ENCODE measurements at places on chromosomes 16 and 17. TPM values are rescaled to one million over a fixed set of nuclear protein-coding genes. Genes with fewer than 3 reads are reported as not detected.

Gene NOD2
- total RNA-seq: 0.57 TPM

DNA sequence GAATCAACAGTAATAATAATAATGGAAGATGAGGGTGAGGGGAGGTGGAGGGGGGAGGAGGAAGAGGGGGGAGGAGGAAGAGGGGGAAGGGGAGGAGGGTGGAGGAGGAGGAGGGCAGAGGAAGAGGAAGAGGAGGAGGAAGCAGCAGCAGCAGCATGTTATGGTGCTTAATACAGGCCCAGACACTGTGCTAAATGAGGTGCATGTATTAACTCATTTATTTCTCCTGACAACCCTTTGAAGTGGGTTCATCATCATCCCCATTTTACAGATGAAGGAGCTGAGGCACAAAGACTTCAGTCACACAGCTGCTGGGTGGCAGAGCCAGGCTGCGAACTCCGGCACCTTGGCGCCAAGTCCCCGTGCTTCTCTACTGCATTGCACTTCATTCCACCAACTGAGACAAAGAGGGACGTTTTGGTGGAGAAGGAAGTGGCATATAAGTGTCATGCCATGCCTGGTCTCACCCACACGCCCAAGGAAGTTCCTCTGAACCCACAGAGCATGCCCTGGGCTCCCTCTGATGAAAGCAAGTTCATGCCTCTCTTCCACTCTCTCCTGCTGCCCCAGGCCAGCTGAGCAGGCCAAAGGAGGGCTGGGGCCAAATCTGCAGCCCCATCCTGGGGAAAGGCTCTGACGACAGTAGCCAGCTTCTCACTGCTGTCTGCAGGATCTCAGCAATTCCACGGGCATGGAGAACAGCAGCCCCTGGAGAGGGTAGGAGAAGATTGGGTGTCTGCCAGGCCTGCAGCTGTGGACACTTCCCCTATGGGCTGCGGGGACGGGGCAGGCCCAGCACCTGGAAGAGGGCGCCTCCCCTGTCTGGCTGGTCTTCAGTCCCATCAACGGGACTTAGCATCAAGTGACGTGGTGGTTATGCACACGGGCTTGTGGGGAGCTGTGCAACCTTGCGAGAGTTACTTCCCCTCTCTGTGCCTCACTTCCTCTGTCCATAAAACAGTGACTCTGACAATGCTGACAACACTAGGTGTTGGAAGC is 21.8 kb downstream of the XYLT1 start:
- H3K4me3 ChIP-seq: no peak overlapping the region
- DNase-seq: no peak
- H3K4me1 ChIP-seq: peaks cover 17% of the 10 kb centered on the region
- no peaks in the 10 kb centered on the region for H3K36me3 ChIP-seq

- no peaks in the 10 kb centered on the region for H3K36me3 ChIP-seq
- no peaks in the 10 kb centered on the region for H3K27me3 ChIP-seq
- H3K4me3 ChIP-seq: peak overlapping the region; percentile 97
- H3K4me1 ChIP-seq: peaks cover 15% of the 10 kb centered on the region
- peak overlapping the region; percentile 97 for H3K27ac ChIP-seq
Measured at GRCh38 chr17:47099987-47100711, 88.9 kb downstream of the CDC27 start.

DNA sequence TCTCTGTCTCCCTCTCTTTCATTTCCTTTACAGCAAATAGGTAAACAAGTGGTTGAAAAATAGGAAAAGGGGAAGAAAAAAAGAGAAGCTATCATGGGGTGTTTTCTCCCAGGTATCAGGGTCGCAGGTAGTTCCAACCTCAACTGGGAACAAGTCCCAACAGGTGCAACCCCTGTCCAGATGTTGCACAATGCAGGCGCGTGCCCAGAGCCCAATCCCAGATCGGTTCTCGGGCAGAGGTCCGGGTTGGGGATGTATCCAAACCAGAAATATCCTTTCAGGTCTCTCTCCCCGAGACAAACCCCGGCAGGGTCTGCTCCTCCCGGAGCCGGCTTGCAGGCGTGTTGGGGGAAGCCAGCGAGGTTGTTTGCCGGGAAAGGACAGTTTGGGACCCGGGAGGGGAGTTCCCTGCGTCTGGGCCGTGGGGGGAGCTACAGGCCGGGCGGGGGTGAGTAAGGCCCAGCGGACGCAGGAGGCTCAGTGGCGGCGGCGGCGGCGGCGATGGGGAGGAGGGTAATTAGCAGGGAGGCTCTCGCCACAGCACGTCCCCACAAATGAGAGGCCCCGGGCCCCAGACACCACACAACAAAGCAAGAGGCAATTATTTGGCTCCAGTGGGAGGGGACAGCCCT is 21.2 kb upstream of the SP6 start:
- peaks cover 88% of the 10 kb centered on the region for H3K27me3 ChIP-seq
- H3K36me3 ChIP-seq: no peaks in the 10 kb centered on the region
- no peak overlapping the region for H3K4me3 ChIP-seq
- DNase-seq: no peak
- H3K27ac ChIP-seq: no peak overlapping the region
- H3K4me1 ChIP-seq: peaks cover 5% of the 10 kb centered on the region

Gene PSMC3IP
- total RNA-seq: 44.6 TPM

DNA sequence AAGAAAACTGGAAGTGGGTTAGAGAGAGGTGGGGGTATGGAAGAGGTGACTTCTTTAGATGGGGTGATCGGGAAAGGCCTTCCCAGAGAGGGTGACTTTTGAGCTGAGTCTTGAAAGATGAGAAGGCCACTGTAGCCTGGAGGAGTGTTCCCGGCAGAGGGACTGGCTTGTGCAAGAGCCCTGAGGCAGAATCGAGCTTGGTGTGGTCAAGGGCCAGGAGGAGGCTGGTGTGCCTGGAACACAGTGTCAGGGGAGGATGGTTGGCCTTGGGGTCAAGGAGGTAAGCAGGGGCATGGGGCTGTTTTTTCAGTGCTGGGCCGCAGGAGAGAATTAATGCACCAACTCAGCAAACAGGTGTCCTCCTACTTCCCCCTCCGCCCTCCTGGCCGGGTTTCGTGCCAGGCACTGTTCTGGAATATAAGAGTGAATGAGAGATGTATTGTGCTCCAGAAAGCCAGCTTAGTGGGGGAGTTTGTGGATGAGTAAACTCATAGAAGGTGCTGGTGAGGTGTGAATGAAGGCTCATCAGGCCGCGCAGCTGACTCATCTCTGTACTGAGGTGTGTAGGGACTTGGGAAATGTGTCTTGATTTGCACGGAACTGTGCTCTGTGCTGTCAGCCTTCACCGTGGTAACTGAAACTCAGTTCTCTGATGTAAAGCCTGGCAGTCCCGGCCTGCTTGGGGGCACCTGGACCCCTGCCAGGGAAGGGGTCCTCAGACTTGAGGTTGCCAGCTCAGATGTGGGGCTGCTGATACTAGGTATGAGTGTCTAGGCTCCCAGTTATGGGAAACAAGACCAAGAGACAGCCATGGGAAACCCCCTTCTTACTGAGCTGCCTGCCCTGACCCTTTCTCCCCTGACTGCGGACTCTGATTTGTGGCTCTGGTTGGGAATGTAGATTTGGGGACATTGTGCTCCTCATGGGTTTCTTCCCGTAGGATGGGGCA is 15.3 kb downstream of the KSR1 start:
- H3K4me3 ChIP-seq: no peak overlapping the region
- H3K36me3 ChIP-seq: no peaks in the 10 kb centered on the region
- H3K27me3 ChIP-seq: no peaks in the 10 kb centered on the region
- H3K27ac ChIP-seq: no peak overlapping the region
- peaks cover 40% of the 10 kb centered on the region for H3K4me1 ChIP-seq

Gene NECAB2
- 19.6 TPM for total RNA-seq

Data from neural crest cell (in vitro differentiated cells).